ENCODE measurements at places on chromosomes 5 and 9. TPM values are rescaled to one million over a fixed set of nuclear protein-coding genes. Genes with fewer than 3 reads are reported as not detected.

The HOMER1 gene
- total RNA-seq = 24.7 TPM

The IFNA13 gene
- not detected for total RNA-seq

The FAM221B gene
- total RNA-seq = not detected

The PCDHGA9 gene
- 3.2 TPM for total RNA-seq

The OR13C3 gene
- not detected for total RNA-seq

The PAEP gene
- total RNA-seq = not detected

The HBEGF gene
- 32.5 TPM for total RNA-seq

The LTC4S gene
- 0.50 TPM for total RNA-seq

The SLC6A3 gene
- total RNA-seq = not detected

The GMCL2 gene
- not detected for total RNA-seq

The PTGER4 gene
- total RNA-seq = 2.7 TPM
